Retinal pigment epithelial cell (primary cell): ENCODE measurements at places on chromosomes 5 and 9.

- DNase-seq: no peak
Observed at GRCh38 chr9:130368631-130369103, 76.1 kb upstream of the ASS1 start.

DNA sequence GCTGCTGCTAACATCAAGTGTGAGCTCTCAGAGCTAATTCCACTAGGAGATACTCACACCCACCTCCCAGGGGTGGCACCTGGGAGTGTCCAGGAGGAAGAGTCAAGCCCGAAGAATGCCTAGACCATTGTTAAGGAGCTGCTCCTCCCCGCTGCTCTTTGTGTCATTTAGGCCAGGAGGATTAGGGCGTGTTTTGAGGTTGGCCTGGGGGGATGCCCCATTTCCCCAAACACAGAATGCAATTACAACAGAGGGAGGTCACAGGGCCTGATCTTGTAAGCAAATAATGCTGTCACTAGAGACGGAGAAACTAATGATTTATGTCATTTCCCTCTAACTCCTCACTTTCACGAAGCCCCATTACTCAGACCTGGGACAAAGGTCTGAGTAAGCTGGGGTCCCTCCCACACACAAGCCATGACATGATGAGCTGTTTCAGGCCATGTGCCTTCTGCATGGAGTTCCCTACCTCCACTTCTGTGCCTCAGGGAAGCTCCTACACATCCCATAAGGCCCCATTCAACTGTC lies 312.5 kb downstream of the ACTL7B start:
- DNase-seq: no peak

GRCh38 chr5:31581498-31582099 lies 49.5 kb downstream of the C5orf22 start:
- peak; percentile 7 for DNase-seq

DNA sequence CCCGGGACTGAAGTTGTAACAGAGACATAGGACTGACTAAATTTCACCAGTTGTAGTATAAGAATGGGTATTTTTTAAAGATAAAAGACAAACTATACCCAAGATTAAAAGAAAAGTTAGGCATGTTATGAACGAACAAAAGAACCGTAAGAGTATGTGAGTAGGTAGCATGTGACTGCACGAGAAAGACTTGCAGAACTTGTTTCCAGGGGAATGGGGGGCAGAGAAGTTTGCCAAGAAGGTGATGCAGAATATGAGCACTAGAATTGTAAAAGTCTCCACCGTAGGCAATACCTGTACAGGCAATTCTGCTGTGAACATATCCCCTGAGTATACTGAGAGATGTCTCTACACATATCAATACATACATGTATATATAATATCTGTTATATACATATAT lies 614.7 kb downstream of the PRELID2 start:
- DNase-seq: no peak

- DNase-seq: no peak
Observed at GRCh38 chr5:93583439-93583767, 381 bp downstream of the NR2F1 start.
